ENCODE measurements at places on chromosomes 11 and 22. TPM values are rescaled to one million over a fixed set of nuclear protein-coding genes. Genes with fewer than 3 reads are reported as not detected.

Gene INPP5J
- total RNA-seq: 0.44 TPM

GRCh38 chr11:46235777-46236688 is 41.4 kb upstream of the CREB3L1 start:
- no peak for DNase-seq

DNA sequence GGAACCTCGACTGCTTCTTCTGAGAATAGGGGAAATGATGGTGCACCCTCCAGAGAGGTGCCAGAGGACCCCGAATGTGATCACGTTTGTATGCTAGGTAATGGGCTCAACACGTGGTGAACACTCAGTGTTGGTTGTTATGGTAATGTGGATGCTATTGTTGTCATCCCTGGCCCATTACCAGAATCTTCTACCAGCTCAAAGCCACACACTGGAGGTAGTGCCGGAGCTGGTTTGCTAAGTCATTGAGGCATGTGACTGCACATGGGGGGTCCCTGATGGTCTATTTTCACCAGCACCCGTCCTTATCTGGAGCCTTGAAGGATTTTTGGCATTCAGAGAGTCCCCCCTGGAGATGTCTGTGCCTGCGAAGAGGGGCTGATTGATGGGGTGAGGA is 119.1 kb upstream of the CD82 start:
- DNase-seq: no peak

DNA sequence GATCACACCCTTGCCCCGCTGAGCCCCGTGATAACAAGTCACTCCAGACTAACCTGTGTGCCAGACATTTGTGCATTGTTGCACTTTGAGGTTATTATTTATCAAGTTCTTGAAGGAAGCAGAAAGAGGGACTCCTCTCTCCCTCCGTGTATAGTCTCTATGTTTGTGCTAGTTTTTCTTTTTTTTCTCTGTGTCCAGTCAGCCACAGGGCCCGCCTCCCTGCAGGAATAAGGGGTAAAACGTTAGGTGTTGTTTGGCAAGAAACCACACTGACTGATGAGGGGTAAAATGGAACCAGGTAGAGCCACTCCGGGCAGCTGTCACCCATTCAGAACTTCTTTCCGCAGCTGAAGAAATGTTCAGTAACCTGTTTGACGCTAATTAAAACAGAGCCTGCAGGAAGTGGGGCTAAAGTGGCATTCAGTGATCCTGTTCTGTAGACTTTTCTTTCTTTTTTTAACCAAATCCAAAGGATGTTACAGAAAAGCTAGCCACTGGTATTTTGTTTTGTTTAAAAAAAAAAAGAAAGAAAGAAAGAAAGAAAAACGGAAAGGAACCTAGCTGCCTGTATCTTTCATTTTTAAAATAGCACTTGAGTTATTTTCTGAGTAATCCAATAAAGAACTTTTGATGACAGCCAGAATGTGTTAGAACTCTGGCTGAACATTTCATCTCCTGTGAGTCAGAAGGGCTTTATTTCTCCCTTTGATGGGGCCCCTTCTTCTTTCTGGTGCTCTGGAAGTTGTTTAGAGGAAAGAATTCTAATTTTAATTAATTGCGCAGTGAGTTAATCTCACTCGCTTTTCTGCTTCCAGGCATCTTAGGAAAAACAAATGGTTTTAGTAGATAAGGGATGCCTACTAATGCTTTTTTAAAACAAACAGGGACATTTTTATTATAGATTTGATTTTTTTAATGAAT is 58.2 kb downstream of the COMMD9 start:
- no peak for DNase-seq

Gene TRPM5
- total RNA-seq: not detected

Gene PGGHG
- 166 TPM for total RNA-seq

Gene GLB1L2
- total RNA-seq: 2.0 TPM

Gene SLC22A9
- total RNA-seq: not detected

Gene RIMBP3B
- not detected for total RNA-seq

Gene SCN3B
- 0.21 TPM for total RNA-seq

- DNase-seq: no peak
Measured at GRCh38 chr22:25447067-25447685, 117.3 kb upstream of the GRK3 start.

- DNase-seq: peak; percentile 43
Measured at GRCh38 chr11:62445314-62445740, 26.5 kb downstream of the SCGB1A1 start.

Gene DUSP8
- total RNA-seq: 2.8 TPM

- no peak for DNase-seq
Measured at GRCh38 chr11:45936511-45937054, 14.1 kb downstream of the LARGE2 start.

- no peak for DNase-seq
Measured at GRCh38 chr11:36509201-36509639, 852 bp downstream of the TRAF6 start.

- no peak for DNase-seq
Measured at GRCh38 chr11:35337914-35338305, 81.4 kb downstream of the SLC1A2 start.

DNA sequence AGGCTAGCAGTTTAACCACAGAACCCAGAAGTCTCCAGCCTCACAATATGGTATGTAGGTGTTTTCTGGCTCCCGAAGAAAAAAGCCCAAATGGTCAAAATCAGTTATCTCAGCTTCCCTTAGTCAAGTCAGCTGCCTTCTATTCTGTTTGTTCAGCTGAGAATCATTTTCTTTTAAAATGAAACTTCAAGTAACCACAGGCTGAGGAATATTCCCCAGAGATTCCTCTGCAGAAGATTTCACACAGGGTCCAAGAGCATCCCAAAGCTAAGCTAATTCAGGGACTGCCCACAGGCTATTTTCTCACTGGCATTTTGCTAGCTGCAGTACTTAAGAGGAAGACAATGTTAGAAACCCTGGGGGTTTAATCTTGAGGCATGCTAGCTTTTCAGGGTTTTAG is 977.0 kb upstream of the CHORDC1 start:
- DNase-seq: no peak

Gene TCN1
- not detected for total RNA-seq

- DNase-seq: no peak
Measured at GRCh38 chr11:129853518-129854231, 38.0 kb downstream of the TMEM45B start.

DNA sequence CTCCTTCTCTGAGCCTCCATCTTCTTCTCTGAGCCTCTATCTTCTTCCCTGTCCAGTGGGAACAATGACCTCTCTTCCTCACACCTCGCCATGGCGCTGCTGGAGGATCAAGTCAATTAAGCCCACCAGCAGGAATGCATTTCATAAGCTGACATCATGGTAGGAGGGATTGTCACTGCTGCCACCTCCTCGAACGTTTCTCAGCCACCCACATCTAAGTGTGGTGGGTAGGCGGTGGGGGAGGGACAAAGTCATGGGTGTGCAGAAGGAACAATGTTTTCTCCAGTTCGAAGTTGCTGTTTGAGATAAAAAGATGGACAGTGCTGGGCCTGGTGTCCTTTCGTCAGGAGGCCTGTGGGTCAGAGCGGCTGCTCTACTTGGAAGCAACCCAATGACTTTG is 44.0 kb downstream of the DHCR7 start:
- DNase-seq: no peak

DNA sequence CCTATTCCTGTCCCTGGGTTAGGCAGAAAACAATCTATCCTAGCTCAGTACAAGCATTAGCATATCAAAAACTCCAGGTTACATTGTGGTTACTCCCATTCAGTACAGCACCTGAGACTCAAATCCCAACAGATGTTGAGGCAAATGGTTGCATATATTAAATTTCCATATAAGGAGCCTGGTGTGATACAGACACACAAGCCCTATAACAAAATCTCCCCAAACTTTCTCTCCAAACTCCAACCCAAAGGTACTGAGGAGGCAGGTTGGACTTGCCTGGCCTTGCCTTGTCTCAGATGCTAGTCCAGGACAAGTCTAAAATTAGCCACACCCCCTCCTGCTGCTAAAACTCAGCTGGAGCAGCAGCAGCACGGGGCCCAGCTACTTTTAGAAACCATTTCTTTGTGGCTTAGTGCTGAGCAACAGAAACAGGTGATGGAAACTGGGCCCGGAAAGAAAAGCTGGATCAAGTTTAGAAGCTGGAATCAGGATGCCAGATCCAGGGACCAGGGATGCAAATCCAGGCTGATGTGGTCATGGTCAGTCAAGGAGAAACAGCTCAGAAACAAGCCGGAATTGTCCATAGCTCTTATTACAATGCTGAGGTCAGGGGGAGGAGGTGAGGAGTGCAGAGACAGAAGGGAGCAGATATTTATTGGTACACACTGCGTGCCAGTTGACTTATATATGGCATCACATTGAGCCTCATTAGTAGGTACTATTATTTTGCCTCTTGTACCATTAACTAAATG is 73.7 kb upstream of the AMOTL1 start:
- no peak for DNase-seq
